ENCODE measurements at places on chromosomes 12 and 14.

DNA sequence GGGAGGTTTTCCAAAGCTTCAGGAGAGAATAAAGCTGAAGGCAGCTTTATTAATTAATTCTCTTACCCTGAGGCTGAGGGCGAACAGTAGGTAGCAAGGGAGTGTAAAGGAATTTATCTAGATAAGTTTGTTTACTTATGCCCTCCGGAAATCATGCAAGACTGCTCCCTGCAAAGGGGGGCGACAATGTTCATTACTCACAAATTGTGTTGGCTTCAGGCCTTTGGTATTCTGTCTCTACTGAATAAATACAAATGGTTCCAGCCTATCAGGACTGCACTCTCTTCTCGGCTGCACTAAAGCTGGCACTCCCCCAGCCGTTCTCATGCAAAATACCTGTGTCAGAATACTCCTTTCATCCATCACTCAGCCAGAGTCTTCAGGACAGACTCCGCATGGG is 120.8 kb downstream of the PPHLN1 start:
- DNase-seq: no peak

GRCh38 chr12:128727461-128727860 is 96.3 kb downstream of the SLC15A4 start:
- DNase-seq: no peak

- no peak for DNase-seq
Measured at GRCh38 chr14:68412505-68413465, 380.1 kb downstream of the ZFP36L1 start.

- DNase-seq: peak; percentile 19
Measured at GRCh38 chr12:68259318-68259940, 6.0 kb upstream of the IL22 start.

GRCh38 chr12:48340943-48341342 is 9.8 kb downstream of the ZNF641 start:
- DNase-seq: no peak

DNA sequence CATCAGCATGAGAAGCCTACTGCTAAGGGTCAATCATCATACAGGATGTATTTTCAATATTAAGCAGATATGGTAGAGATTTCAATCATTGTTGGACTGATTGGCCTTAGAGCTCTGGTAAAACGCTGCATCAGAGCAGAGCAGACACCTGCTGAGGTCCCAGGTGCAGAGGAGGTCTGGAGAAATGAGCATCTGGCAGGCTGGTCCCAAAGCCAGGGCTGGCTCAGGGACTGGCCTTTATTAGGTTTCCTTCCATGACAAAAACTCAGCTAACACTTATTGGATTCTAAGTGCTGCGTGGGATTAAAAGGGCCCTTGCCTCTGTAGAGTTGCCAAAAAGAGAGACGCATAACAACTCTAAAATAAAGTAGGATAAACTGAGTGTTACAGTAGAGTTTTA is 29.7 kb downstream of the AKAP6 start:
- no peak for DNase-seq

DNA sequence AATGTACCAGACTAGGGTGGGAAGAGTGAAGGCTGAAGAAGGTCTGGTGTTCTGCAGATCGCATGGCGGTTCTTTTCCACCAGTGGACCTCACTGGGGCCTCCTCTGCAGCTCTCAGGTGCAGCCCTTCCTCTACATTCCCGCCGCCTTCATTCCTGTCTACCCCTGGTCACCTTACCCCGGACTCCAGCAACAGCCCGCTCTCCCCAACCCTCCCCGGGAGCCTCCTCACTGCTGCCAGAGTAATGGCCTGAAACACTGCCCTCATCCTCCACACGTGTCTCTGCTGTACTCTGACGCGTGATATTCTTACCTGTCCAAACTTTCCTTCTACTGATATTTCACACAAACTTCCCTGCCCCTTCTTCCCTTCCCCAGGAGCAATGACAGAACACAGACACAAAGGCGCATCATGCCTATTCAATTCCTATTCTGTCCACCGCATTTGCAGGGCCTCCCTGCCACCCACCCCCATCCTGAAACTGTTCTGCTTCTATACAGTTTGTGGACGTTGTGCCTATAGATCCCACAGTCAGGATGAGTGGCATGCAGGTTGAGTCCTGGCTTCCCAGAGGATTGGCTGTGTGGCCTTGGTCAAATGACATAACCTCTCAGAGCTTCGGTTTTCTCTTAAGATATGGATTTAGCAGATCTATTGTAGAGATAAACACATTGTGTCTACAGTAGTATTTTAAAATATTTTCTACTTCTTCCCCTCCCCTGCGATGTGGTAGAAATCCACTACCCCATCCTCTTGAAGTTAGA is 1.7 kb upstream of the NUAK1 start:
- no peak for DNase-seq

DNA sequence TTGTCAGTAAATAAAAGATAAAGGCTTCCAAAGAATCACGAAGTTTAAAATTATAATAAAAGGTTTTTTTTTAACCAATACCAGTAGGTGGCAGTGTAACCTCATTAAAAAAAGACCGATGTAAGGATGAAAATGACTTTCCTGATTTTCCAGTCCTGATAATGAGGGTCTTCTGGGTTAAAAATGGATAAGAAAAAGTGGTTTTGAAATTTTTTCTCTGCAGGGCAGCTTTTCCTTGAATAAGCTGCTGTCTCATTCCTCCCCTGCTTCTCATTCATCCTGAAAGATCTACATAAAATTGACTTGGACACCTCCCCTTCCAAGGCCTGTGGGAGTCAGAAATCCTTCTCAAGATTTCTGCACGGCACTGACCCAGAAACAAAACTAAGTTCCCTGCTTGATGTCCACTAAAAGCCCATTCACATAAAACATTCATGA is 58.9 kb upstream of the FBXO33 start:
- peak; percentile 47 for DNase-seq

GRCh38 chr14:96626916-96627315 is 124.7 kb downstream of the PAPOLA start:
- DNase-seq: no peak

DNA sequence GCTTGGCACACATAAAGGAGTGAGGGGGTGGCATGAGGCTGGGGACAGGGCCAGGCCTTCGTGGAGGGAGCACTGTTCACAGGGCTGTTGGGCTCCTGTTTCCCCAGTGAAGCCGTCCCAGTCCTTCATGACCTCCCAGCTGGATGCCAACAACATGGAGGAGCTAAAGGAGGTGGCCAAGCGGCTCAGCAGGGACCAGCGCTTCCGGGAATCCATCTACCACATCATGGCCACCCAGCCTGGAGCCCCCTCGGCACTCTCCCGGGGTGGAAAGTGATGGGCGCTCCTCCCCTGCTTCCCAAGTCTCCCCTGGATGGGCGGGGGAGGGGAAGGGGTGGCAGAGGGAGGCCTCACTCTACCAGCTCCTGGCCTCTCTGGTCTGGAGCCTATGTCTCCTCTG is 43.6 kb downstream of the PLEKHD1 start:
- no peak for DNase-seq

- DNase-seq: no peak
Measured at GRCh38 chr14:68817506-68818212, 24.8 kb upstream of the ZFP36L1 start.

DNA sequence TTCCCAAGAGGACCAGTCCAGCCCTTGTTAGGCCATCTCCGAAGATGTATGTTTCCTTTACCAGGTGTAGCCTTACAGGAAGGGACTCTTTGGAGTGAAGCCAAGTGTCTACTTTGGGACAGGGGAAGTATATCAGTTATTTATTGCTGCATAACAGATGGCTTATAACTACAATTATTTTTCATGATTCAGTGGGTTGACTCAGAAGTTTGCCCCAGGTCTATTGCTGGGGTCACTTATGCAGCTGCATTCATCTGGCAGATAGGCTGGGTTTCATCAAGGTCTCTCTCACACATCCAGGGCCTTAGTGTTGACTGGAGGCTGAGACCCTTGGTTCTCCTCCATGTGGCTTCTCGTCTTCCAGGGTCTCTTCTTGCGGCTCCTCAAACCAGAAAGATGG is 170.1 kb downstream of the NRXN3 start:
- no peak for DNase-seq

DNA sequence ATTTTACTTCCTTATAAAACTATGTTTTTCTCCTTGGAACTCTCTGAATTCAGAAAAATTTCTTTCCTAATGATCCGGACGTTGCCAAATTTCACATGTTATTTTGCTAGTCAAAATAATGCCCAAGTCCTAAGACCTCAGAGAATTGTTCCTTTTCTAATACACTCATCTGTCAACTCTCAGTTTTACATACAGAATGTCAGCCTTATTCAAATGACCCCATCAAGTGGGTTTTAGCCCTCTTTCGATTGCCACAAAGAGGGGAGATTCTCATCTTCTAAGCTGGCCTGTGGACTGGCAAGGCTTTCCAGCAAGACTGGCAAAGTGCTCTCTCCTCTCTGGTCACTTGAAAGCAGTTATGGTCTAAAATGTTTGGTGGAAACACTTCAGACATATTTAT is 99.3 kb upstream of the GPHB5 start:
- DNase-seq: no peak

DNA sequence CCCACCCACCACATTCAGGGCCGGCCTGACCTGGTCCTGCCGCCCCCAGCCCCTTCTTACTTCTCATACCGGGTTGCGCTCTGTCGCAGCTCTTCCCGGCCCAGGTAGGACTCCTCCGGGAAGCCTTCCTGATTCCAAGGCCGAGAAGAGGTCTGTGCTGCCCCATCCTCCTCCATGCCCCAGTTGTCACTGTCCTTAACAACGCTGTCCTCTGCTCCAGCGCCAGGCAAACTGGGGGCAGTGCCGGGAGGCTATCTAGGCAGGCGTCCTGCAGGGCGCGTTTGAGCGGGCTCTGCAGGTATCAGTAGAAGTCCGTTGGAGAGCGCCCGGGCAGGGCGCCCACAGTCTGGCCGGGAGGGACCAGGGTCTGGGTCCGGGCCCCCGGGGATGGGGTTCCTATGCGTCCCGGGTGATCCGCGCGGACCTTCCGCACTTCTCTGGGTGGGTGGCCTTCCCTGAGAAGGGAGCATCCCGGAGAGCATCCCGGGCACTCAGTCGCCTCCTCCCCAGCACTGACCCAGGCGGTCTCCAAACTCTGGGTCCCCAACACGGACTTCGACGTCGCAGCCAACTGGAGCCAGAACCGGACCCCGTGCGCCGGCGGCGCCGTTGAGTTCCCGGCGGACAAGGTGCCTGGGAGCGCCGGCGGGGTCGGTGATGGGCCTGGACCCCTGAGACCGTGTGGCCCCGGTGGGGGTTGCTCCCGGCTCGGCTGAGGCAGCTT is 900 bp downstream of the AMN start:
- no peak for DNase-seq

DNA sequence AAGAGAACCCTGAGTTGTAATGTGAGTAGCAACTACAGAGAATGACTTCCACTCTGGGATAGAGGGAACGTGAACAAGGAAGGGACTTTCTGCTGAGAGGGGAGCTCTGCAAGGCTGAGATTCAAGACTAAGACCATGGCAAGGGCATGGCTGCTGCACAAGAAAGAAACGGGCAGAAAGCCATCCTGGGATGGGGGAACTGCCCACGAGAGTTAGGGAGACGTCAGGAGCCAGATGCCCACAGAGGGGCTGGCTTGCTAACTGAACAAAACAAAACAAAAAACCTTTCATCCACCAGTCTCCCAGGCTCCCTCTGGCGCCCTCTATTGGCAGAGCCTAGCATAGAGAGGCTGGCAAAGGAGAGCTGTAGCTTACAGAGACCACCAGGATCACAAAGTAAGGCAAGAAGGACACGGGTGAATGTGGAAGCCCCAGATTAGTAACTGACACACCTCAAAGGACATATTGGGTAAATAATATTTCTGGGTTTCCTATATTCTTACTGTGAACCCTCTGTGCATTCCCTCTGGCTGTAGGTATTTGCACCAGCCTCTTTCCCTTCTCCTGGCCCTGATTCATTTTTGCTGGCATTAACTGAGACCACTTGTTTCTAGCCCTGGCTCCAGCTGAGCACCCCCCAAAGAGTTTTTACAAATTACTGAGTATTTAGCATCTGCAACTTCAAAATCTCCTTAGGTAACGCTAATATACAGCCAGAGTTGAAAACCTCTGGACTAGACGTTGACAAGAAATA is 338.3 kb downstream of the EMP1 start:
- DNase-seq: no peak

DNA sequence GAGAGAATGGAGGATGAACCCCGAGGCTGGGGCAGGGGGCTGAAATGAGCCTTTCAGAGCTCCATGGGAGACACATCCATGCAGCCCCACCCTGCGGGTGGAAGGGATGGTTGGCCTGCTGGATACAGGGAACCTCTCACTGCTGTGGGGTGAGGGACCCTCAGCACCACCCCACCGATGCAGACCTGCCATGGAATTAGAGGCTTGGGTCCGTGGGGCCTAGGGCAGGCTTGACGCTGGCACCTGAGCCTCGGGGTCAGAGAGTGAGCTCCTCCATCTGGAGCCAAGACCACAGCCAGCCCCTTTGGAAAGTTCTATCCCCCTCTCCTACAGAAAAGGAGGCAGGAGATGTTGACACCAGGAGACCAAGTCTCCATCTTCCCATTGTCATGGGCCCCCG is 7.4 kb upstream of the KRT74 start:
- no peak for DNase-seq

GRCh38 chr12:78392918-78393317 is 471.7 kb upstream of the SYT1 start:
- DNase-seq: no peak

DNA sequence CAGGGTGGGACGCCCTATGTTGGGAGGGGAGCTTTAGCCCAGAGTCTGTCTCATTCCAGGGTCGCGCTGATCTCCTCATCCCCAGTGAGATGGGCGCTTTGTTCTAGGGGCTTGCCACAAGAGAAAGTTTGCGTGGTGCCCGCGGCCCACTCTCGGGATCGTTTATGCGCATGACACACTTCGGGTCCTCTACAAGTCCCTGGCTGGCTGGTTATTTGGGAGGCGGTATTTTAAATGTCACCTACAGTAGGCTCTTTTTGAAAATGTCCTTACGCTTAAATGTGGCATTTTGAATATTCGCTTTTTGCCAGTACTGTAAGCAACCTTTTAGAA is 541 bp downstream of the GOLT1B start:
- DNase-seq: peak; percentile 10

DNA sequence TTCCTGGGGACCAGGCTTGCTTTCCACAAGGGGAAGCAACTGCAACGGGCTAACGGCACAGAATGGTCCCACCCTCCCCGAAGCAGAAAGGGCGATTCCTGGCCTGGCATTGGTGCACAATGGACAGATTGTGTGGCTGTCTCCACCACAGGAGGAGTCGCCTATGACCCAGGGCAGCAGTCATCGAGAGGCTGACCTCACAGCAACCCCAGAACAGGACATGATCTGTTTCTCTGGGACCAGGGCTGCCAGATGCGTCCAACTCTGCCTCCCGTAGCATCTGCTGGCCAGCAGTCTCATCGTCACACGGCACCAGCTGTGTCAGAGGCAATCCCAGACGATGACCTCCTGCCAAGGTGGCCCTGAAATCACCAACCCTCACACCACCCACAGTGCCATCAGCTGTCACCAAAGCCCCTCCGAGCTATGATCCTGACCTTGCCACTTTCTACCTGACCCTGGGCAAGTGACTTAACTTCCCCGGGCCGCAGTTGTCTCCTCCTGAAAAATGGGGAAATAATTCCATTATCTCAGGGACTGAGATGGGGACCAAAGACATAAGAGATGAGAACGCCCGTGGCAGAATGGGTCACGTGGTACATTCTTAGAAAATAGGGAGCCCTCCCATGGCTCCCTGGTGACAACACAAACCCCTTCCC is 86.7 kb downstream of the CHGA start:
- no peak for DNase-seq

GRCh38 chr12:38911611-38912010 is 6.2 kb upstream of the CPNE8 start:
- DNase-seq: no peak

Data from CD8-positive, alpha-beta T cell (primary cell).